ENCODE measurements at places on chromosomes 3 and 15. TPM values are rescaled to one million over a fixed set of nuclear protein-coding genes. Genes with fewer than 3 reads are reported as not detected.

Gene GUCA1C
- total RNA-seq: not detected

DNA sequence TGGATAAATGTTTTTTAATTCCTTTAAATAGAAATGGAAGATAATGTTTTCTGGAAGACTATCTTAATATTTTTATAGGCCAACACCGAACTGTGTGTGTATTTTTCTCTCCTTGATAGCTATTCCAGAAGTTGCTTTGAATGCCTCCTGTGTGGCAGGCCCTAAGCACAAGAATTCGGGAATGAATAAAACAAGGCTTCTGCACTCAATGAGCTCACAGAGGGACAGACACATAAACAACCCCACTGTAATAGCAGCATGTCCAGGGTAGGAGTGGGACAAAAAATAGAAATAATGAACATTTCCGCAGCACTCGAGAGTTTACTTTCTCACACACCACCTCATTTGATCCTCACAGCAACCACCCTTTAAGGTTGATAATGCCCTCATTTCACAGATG, 18.0 kb downstream of the SRGAP3 start:
- no peak for DNase-seq

Gene C3orf49
- total RNA-seq: not detected

Gene BTD
- 18.0 TPM for total RNA-seq

DNA sequence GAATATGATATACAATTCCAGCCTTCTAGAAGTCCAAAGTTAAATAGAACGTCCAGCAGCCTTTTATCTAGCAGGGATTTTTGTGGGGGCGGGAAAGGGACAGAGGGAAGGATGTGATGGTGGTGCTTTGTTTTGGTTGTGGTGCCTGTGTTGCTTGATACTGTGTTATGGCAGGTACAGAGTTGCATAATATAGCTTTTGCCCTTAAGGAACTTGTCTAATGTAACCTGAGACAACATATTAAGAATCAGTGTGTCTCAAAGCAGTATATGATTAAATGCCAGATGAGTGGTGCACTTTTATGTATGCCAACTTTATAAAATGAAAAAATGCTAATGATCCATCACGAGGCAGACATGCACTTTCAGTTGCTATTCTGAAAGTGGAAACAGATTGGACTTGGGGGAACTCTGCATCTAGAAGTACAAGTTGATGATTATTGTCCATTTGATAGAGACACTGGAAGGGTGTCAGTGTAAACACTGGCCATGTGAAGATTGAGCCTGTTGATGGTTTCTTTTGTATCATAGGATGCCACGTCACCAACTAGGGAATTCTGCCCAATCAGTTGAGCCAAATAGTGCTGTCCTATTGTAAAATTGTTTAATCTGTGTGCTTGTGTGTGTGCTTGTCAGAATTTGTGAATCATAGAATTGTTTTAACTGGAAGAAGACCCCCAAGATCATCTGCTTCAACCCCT, 23.0 kb downstream of the NEO1 start:
- DNase-seq: peak; percentile 20

Gene SI
- total RNA-seq: not detected

Gene IQCF5
- total RNA-seq: not detected

- DNase-seq: no peak
These were observed 36.2 kb upstream of the LDHAL6B start for GRCh38 chr15:59170295-59171066.
